Bronchus fibroblast of lung (primary cell): ENCODE measurements at places on chromosomes 4 and X. TPM values are rescaled to one million over a fixed set of nuclear protein-coding genes. Genes with fewer than 3 reads are reported as not detected.

The TASL gene
- total RNA-seq, result not detected in 2 replicates

The SSX2 gene
- not detected in 2 replicates for total RNA-seq

The SOX3 gene
- total RNA-seq, result 0.15 and 0.67 TPM in 2 replicates

The ARMCX1 gene
- 27.5 and 34.6 TPM in 2 replicates for total RNA-seq

The ANXA3 gene
- total RNA-seq, result 10.1 and 15.3 TPM in 2 replicates

The GYG2 gene
- 5.9 and 6.1 TPM in 2 replicates for total RNA-seq

The STARD8 gene
- total RNA-seq, result 2.4 and 2.7 TPM in 2 replicates

The GBA3 gene
- not detected in 2 replicates for total RNA-seq

The MGARP gene
- total RNA-seq, result 7.1 and 11.3 TPM in 2 replicates

The HERC3 gene
- total RNA-seq, result 8.8 and 10.4 TPM in 2 replicates

The GPR50 gene
- not detected in 2 replicates for total RNA-seq

The FAM184B gene
- under 0.01 TPM in 1 of 2 replicates, not detected in the other for total RNA-seq

The CYBB gene
- not detected in 2 replicates for total RNA-seq

The TMSB15C gene
- 3.3 and 6.2 TPM in 2 replicates for total RNA-seq

The CCDC160 gene
- total RNA-seq, result not detected in 2 replicates

The PABPC1L2B gene
- total RNA-seq, result not detected in 2 replicates

The UTP3 gene
- total RNA-seq, result 9.9 and 13.8 TPM in 2 replicates
